ENCODE measurements at places on chromosomes 1 and 21. TPM values are rescaled to one million over a fixed set of nuclear protein-coding genes. Genes with fewer than 3 reads are reported as not detected.

The BCAN gene
- 0.78 TPM for total RNA-seq

The PLPPR4 gene
- total RNA-seq, result 0.13 TPM

The TFF1 gene
- total RNA-seq, result 0.53 TPM

- peak overlapping the region; percentile 32 for H3K4me3 ChIP-seq
- no peak overlapping the region for H3K27ac ChIP-seq
- H3K36me3 ChIP-seq, result no peaks in the 10 kb centered on the region
These were observed 5.0 kb upstream of the ADAMTS1 start for GRCh38 chr21:26850116-26850643.

DNA sequence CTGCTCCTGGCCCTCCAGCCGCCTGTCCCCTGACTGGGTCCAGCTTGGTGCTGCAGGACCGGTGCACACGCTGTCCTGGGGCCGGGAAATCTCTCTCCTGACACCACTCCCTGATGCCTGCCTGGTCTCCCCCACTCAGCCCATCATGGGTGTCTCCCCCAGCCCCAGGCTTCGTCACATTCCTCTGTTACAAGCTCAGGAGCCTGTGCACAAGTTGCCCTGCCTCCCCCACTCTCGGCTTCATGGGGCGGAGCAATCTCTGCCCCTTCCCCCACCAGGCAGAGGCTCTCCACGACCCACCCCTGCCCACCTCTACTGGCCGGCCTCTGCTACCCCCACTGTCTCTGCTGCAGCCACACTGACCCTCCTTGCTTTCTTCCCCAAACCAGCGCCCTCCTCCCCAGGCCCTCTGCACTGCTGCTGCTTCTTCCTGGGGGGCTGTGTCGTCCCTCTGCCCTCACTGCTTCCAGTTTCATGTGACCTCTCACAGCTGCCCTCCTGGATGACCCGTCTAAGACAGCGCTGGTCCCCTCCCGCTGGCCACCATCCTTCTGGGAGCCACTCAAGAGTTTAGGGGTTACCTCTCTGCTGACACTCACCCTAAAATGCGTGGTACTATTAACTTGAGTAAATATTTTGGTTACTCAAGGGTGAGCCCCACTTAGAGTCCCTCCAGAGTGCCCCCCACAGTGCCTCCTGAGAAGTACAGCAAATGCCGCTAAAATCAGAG lies 5.7 kb upstream of the RIPK4 start:
- no peaks in the 10 kb centered on the region for H3K36me3 ChIP-seq
- peak overlapping the region; percentile 9 for H3K27ac ChIP-seq
- peaks cover 38% of the 10 kb centered on the region for H3K4me1 ChIP-seq
- peaks cover 54% of the 10 kb centered on the region for H3K27me3 ChIP-seq

DNA sequence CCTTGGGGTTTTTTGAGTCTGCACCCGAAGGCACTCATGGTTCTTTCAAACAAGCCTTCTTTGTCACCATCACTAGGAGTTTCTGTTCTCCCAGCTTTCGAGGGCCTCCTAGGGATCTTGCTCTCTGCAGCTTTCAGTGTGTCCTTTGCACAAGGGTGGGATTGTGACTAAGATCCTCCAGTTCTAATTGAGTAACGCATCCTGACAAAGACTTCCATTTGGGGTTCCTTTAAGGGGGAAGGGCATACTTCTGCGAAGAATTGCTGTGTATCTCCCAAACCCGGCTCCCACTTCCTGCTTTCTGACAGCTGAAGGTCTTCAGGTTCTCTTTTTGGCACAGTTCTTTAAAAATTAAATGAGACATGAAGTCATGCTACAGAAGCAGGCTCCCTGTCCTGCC lies 139.4 kb downstream of the EDEM3 start:
- no peak for DNase-seq
- no peak overlapping the region for H3K4me3 ChIP-seq
- peaks cover 7% of the 10 kb centered on the region for H3K36me3 ChIP-seq
- H3K27me3 ChIP-seq, result no peaks in the 10 kb centered on the region
- no peak overlapping the region for H3K27ac ChIP-seq
